ENCODE measurements at places on chromosomes 4 and X. TPM values are rescaled to one million over a fixed set of nuclear protein-coding genes. Genes with fewer than 3 reads are reported as not detected.

Gene CXCL1
- total RNA-seq = 7.0 TPM

DNA sequence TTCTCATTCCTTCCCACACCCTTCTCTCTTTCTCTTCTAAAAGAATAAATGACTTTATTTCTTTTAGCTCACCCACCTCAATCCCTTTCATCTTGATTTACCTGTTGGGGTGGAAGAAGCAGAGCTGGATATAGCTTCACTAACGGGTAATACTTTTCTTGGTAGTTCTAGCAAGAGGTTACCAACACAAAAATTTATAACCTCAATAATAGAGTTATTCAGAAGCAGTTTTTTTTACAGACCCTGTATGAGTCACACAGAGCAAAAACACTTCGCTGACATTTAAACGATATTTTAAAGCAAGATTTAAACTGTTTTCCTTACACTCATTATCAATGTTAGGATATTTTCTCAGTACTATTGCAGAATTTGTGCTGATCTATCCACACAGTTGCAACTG, 42.4 kb downstream of the CBLL2 start:
- DNase-seq = no peak

GRCh38 chr4:102560115-102560514, 59.0 kb downstream of the NFKB1 start:
- DNase-seq = no peak

DNA sequence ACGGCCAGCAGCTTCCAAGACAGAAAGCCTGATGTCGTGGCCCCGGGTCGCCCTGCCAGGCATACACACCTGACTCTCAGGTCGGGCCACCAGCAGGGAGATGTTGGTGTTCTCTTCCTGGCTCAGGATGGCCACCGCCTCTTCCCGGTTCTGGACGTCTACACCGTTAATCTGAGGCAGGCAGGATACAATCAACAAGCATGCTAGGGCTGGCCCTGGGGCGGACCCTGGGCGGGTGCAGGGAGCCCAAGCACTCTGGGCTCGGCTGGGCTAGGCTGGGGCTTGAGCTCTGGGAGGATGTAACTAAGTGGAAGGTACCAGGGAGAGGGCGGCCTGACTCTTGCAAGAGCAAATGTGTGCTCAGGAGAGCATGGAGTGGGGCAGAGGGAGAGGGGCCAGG, 11.0 kb downstream of the SSR4 start:
- DNase-seq = no peak

All from lower lobe of right lung (tissue), 2 donors.